NCI-H748 treated with DMSO at 0.1 percent for 48 hours (cell line): ENCODE measurements at places on chromosomes 7 and 10.
A peak's percentile ranks its signal among the peaks of the same experiment; 100 is the strongest.

GRCh38 chr7:146206270-146206669 lies 89.7 kb downstream of the CNTNAP2 start:
- DNase-seq = no peak

DNA sequence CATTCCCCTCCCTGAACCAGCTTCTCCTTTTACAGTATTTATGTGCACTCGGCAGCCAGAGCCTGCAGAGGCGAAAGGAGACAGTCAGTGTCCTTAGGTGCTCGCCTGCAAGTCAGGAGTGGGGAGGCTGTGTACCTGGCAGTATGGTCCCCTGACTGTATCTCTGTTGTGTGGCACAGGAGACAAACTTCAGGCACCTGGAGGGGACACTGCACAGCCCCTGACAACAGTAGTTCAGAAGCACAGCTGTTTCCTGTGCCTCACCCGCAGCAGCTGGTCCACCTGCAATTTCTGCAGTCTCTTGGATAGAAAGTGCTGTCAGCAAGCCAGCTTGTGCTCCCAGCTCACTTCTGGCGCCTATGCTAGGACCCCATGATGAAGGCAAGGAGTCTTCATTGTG lies 73.4 kb upstream of the LAMB4 start:
- DNase-seq = no peak

- DNase-seq = no peak
These were observed 369.2 kb upstream of the NRP1 start for GRCh38 chr10:33703501-33704213.

GRCh38 chr7:133561396-133561795 lies 308.5 kb downstream of the EXOC4 start:
- DNase-seq = no peak

DNA sequence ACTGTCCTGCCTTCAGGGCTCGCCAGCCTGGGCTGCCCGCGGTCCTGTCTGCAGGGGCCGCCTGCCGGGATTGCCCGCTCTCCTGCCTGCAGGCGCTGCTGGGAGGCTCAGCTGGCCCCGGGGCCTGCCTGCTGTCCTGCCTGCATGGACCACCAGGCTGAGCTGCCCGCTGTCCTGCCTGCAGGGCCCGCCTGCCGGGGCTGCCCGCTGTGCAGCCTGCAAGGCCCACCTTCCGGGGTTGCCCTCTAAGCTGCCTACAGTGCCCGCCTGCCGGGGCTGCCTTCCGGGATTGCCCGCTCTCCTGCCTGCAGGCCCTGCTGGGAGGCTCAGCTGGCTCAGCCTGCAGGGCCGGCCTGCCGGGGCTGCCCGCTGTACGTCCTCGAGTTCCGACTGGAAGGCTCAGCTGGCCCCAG lies 164.4 kb downstream of the GLRX3 start:
- no peak for DNase-seq

DNA sequence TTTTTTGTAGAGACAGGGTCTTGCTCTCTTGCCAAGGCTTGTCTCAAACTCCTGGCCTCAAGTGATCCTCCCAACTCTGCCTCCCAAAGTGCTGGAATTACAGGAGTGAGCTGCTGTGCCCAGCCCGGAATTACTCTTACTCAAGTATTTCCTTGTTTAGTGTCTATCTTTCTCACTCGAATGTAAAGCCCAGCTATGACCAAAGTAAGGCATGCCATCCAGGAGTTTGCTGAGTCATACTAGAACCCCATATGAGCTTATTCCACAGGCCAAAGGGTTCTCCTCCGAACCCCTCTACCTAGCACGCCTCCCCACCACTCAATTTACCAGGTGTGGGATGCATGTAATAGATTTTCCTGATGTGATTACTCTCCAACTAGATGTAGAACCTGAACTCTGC lies 166.6 kb upstream of the AUTS2 start:
- DNase-seq = no peak

GRCh38 chr10:4191354-4191753 lies 406.3 kb upstream of the KLF6 start:
- no peak for DNase-seq

GRCh38 chr7:1027242-1028043 lies 16.9 kb upstream of the GPR146 start:
- no peak for DNase-seq

GRCh38 chr7:45033931-45034290 lies 33.9 kb downstream of the CCM2 start:
- DNase-seq = no peak

DNA sequence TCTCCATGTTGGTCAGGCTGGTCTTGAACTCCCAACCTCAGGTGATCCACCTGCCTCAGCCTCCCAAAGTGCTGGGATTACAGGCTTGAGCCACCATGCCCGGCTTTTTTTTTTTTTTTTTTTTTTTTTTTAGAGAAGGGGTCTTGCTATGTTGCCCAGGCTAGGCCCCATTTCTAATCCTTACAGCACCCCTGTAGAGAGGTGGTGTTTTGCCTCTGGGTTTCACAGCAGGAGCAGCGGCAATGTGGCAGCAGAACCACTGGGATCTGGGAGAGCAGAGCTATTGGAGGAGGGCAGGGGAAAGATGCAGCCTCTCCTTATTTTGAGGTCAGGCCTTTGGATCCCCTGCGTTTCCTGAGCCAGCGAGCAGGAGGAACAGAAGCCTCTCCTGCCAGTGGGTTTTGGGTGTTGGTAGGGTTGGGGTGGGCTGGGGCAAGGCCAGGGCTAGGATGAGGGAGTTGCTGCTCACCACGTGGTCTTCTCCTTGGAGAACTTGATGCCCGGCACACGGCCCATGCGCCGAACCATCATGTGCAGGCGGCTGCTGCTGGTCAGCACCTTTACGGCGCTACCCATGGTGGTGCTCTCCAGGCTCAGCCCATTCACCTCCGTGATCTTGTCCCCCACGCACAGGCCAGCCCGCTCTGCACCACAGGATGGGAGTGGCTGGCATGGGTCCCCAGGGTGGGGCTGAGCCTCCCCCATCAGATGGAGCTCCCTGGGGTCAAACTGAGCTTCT lies 7.8 kb downstream of the PDZD7 start:
- DNase-seq = no peak

GRCh38 chr7:45874408-45875131 lies 1.7 kb upstream of the CCDC201 start:
- no peak for DNase-seq

- no peak for DNase-seq
These were observed 78.1 kb downstream of the HDAC9 start for GRCh38 chr7:18573410-18574234.

- peak; percentile 44 for DNase-seq
These were observed 1.2 kb upstream of the SGCE start for GRCh38 chr7:94656925-94657731.

GRCh38 chr10:119167041-119167440 lies 1.5 kb upstream of the SFXN4 start:
- DNase-seq = no peak

GRCh38 chr10:69279110-69279509 lies 814 bp downstream of the HK1 start:
- DNase-seq = no peak

GRCh38 chr10:87658858-87659555 lies 671 bp upstream of the PAPSS2 start:
- no peak for DNase-seq

DNA sequence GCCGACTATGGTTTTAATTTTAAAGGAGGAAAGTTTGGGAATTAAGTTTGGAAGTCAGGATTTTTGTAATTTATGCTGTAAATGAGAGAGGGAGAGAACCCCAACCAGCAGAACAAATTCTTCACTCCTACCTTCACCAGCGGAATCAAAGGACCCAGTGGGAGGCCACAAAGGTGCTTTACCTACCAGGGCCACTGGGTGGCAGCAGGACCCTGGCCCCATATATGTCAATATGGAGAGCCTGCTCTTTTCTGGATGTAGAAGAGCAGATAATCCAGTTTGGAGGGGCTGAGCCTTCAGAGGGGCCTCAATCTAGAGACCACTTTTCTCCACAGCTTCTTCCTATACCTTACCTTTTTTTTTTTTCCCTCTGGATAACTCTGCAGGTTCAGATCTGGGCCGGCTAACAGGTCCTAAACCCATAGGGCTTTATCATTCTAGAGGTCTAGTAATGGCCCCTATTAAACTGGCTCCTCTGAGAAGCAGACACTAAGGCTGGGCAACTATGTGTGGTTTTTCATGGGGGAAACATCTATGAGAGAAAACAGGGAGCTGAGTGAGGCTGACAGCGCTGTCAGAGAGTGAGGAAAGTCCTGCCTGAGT lies 8.5 kb upstream of the SCD start:
- no peak for DNase-seq

- DNase-seq = no peak
These were observed 237.5 kb upstream of the PRSS1 start for GRCh38 chr7:142511801-142512200.

- no peak for DNase-seq
These were observed 186.3 kb upstream of the KCTD7 start for GRCh38 chr7:66442385-66442784.

DNA sequence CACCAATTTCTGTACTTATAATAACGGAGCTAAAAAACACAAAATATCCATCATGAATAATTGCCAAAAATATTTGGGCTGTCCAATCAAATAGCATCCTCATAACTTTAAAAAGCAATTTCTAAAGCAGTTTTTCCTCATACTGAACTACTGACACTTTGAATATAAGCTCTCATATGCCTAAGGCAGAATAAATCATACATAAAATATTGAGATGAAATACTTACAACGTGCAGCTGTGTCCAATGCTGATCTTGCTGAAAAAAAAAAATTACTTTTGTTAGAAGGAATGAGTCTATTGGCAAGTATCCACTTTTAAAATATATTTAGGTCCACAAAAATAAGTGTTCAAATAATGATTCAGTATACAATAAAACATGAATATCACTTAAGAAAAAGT lies 24.2 kb downstream of the FAM3C start:
- no peak for DNase-seq

- no peak for DNase-seq
These were observed 14.3 kb downstream of the CALML3 start for GRCh38 chr10:5538892-5539651.

- no peak for DNase-seq
These were observed 270.5 kb downstream of the BICC1 start for GRCh38 chr10:58782876-58783851.

- no peak for DNase-seq
These were observed 62.4 kb upstream of the PAX2 start for GRCh38 chr10:100683004-100683403.

- no peak for DNase-seq
These were observed 231.2 kb downstream of the SNX13 start for GRCh38 chr7:17709127-17709526.

GRCh38 chr7:51226063-51226755 lies 90.4 kb downstream of the COBL start:
- no peak for DNase-seq

GRCh38 chr7:33339074-33339790 lies 209.9 kb downstream of the BBS9 start:
- no peak for DNase-seq

- DNase-seq = no peak
These were observed 29.5 kb upstream of the LRRC17 start for GRCh38 chr7:102883098-102883860.

GRCh38 chr7:158723266-158723665 lies 18.7 kb upstream of the NCAPG2 start:
- no peak for DNase-seq

DNA sequence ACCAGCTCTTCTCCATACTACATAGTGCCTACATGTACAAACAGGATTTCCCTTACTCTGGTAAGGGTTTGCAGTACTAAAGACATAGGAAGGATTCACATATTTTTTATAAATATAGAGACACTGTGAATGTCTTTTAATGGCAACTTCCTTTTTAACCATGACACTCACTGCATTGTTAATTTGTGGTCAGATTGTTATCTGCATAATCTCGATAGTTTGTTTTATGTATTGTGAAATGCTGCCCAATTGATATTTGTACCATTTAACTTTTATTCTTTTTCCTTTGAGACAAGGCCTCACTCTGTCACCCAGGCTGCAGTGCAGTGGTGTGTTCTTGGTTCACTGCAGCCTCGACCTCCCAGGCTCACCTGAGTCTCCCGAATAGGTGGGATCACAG lies 39.7 kb downstream of the SP8 start:
- no peak for DNase-seq

- DNase-seq = no peak
These were observed 28.4 kb downstream of the DIP2C start for GRCh38 chr10:660970-661596.

GRCh38 chr7:44310221-44310848 lies 15.1 kb downstream of the CAMK2B start:
- no peak for DNase-seq

GRCh38 chr7:34497153-34497777 lies 160.8 kb upstream of the NPSR1 start:
- DNase-seq = no peak
